ENCODE measurements at places on chromosomes 7 and 10.

DNA sequence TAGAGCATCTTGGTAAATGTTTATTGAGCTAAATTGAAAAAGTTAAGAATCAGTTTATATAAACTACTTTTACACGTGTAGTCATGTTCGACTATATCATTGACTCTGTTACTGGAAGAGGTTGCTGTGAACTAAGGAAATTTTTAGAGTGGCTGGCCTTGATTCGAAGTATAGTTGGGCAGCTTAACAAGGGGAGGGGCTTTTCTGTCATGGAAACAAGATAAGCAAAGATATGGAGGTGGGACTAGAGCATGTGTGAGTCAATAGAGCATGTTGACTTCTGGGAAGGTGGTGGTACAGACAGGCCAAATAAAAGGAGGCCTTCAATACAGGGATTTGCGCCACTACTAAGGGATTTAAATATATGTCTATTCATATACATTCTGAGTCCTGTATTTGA lies 7.6 kb downstream of the ATP5F1C start:
- DNase-seq, result peak; percentile 81

DNA sequence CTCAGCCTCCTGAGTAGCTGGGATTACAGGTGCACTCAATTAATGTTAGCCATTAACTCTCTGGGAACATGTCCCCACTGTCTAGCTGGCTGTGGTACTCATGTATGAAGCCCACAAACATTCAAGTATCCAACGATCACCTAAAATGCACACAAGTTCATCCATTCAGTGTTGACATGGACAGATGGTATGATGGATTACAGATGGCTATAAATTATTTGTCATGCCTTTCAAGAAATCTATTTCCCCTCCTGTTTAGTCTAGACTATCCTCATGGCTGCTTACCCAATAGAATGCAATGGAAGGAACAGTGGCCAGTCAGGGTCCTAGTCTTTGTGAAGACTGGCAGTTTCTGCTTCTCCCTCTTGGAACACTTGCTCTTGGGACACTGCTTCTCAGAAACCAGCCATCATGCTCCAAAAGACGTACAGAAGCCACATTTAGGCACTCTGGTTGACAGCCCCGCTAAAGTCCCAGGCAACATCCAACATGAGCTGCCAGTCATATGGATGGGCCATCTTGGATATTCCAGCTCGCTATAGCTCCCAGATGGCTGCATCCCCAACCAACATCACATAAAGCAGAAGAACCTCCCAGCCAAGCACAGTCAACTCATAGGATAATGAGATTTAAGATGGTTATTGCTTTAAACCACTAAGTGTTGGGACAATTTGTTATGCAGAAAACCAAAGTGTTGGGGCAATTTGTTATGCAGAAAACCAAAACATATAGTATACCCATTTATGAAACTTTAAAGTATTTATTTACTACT lies 33.1 kb downstream of the MYL10 start:
- DNase-seq, result no peak

- DNase-seq, result peak; percentile 1
These were observed 48.1 kb downstream of the ATRNL1 start for GRCh38 chr10:115141254-115141653.

DNA sequence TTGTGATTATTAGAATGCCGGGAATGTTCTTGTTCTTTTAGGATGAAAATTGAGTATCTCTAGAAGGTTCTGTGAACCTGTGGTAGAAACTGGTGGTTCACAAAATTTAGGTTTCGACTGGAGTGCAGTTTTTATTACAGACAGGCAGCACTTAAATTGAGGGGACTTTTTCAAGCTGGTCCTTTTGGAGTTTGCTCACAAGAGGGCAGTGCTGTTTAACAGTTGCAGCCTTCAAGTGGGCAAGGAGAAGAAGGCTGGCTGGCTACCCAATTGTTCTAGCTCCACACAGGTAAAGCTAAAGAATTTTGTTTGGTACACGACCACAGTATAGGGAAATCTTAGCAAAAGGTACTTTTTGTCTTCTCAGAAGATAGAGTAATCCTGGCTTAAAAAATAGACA lies 233.6 kb downstream of the SNX13 start:
- peak; percentile 45 for DNase-seq

- DNase-seq, result peak; percentile 10
These were observed 235.0 kb upstream of the PLPP4 start for GRCh38 chr10:120221873-120222485.

GRCh38 chr10:129075927-129076326 lies 391.1 kb upstream of the MGMT start:
- DNase-seq, result no peak

DNA sequence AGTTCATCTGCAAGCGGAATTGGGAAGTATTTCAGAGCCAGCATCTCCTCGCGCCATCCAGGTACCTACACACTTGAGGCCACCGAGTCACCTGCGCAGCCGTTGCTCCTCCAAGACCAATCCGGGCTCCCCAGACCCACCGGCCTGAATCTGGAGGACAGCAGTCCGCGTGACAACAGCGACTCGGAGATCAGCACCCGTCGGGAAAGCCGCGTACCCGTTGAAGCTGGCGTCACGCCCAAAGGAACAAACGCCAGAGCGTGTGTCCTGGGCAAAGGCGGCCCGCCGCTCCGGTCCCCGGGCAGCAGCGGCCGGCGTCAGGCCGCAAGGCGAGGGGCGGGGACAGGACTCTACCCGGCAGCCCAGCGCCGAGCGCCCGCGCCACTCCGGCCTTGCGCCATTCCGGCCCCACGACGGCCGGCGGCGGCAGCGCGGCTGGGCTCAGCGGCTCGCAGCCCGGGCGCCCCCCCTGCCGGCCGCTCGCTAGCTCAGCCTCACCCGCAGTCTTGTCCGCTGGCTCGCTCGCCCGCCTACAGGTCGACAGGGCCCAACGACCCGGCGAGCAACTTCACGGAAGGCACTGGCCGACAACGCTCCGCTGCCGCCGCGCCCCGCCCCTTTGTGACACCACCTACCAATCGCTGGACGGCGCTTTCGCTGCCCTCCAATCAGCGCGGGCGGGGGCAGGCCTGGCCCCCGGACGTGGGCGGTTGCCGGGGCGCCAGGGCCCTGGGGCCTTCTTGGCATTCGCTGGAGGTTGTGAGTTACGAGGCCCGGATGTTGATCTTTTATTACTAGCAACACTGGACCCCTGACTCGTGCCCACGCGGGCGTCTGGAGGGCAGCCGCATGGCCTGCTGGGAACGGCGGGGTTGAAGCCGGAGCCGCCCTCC lies at the start of gene ZFAND4:
ZFAND4 (minus strand) TSS at position 592 of the 893 bp plus-strand sequence. CDS start 9,047 bp downstream, outside the sequence.
- DNase-seq, result peak; percentile 93

- DNase-seq, result no peak
These were observed 160.2 kb downstream of the DKK1 start for GRCh38 chr10:52474265-52474664.

GRCh38 chr10:6979371-6979770 lies 399.3 kb upstream of the PRKCQ start:
- DNase-seq, result no peak

- DNase-seq, result no peak
These were observed 33.9 kb upstream of the XPNPEP1 start for GRCh38 chr10:109957092-109957797.

DNA sequence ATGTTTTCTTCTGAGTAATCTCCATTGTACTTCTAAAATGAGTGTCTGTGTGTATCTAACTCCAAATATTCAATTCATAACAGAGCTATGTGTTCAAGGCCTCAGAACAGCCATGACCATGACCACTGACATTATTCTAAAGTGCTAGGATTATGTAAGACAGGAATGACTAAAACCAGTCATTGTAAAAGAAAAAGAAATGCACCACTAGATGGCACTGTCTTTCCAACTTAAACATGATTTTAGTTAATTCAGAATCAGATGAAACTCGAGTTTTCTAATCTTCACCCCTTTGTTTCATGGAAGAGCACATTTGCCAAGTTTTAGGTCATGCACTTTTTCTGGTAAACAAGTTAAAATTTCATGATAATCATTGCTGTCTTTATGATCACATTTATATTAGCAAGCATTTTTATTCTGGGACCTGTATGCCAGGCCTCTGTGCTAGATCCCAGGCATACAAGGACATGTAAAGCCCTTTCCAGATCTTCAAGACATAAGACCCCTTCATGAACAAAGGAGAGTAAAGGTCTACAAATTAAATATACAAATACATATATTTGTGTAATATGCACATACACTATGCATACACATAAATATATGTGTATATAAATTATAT lies 26.1 kb upstream of the RSU1 start:
- peak; percentile 70 for DNase-seq

- DNase-seq, result no peak
These were observed 248.5 kb downstream of the BUB3 start for GRCh38 chr10:123402656-123403055.

DNA sequence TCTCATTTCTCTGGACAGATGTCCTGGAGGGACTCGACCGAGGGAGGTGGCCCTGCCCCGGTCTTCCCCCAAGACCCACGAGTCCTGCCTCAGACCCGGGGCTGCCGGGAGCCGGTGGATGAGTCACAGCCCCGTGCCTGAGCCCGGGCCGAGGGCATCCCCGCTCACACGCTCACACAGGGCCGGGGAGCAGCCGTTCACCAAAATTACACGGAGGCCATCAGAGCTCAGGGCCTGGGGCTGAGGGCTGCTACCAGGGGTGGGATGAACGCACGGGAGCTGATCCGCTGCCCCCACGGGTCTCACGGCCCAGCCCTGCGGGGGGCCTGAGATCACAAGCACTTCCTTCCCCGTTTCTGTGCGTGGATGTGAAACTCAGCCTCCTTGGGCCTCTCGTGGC lies 17.5 kb downstream of the FAM20C start:
- peak; percentile 40 for DNase-seq

DNA sequence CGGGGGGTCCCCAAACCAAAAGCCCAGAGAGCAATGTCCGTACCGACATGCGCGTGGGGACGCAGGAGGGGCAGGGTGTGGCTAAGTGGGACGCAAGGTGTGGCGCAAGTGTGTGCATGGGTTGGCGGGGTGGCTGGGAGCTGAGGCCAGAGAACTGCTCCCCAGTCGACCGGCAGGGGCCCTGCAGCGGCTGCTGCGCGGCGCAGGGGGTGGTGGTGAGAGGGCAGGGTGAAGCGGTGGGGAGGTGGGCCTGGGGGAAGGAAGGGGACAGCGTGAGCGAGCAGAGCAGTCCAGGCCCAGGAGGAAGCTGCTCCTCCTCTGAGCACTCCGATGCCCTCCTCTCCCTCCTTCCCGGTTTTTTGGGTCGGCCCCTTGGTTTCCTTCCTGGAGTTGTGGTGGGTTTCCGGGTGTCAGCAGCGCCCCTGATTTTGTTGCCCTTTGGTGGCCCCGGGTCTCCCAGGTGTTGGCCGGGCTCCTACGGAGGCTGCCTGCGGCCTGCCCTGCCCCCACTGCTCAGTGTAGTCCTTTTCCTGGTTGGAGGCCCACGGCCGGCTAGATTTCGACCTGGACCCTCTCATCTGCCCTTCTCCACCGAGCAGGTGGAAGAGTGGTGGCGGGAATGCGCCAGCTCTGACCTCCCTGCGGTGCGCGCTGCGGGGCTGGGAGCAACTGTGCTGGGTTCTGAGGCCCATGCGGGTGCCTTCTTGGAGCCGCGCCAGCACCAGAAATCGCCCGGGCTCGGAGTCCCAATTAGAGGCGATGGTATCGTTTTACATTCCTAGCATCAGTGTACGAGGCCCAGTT lies 40.5 kb upstream of the COMTD1 start:
- no peak for DNase-seq

GRCh38 chr10:52440612-52441285 lies 126.7 kb downstream of the DKK1 start:
- no peak for DNase-seq

GRCh38 chr10:43424416-43424815 lies 12.5 kb upstream of the ZNF487 start:
- DNase-seq, result no peak

- peak; percentile 9 for DNase-seq
These were observed 708 bp downstream of the KLHDC10 start for GRCh38 chr7:130070861-130071622.

DNA sequence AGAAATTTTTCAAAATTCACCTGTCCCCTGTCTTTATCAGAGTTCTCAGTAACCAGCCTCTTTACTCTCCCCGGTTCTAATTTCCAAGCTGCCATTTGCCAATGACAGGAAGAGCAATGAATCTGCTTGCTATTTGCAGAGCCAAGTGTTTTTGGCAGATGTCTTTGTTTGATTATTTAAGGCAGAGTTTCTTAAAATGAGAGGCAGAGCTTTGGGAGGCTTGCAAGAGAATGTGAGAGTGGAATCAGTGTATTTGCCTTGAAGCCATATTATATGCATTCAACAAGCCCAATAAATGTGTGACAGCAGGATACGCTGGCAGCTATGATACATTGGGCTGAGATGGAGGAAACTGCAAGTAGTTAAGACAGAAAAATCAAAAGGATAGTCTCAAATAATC lies 196.5 kb downstream of the PHF14 start:
- no peak for DNase-seq

DNA sequence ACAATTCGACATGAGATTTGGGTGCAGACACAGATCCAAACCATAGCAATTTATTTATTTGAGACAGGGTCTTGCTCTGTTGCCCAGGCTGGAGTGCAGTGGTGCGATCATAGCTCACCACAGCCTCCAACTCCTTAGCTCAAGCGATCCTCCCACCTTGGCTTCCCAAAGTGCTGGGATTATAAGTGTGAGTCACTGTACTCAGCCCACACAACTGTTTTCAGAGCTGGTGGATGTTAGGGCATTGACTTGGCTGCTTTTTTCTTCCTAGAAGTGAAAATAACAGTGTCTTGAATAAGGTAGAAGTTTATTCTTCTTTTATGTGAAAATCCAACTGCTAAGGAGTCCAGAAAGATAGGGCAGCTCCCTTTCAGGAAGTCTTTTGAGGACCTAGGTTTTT lies 132.1 kb downstream of the CCDC3 start:
- DNase-seq, result peak; percentile 33

DNA sequence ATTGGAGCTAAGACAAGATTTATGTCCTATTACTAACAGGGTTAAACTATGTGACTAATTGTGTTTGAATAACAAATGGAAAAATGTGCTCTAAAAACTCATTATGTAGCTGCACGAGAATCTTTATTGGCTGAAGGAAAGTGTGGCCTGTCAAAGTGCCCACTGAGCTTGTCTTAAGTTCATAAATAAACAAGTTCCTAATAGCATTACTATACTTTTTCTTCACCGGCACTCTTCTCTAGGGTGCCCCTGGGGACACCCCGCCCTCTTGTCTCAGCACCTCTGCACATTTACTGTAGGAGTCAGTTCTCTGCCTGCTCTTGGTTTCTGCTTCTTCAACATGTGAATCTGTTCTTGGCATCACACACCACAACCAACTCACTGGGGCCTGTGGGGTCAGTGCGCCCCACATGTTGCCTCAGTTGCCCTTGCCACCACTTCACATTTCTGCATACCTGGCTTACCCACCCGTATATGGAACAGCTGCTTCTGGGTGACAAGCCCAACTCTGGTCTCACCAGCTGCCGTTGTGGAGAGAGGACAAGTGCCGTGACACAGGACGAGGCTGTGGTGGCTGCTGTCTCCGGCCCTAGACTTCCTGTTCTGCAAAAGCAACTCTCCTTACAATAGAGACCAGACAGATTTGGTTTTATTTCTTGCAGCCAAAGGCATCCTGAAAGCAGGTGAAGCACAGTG lies 96.3 kb upstream of the DDC start:
- no peak for DNase-seq

- peak; percentile 46 for DNase-seq
These were observed 43.3 kb downstream of the GPR37 start for GRCh38 chr7:124722292-124722691.

GRCh38 chr10:46106410-46107255 lies 60.6 kb upstream of the MSMB start:
- DNase-seq, result peak; percentile 8

- no peak for DNase-seq
These were observed 1.1 kb downstream of the ADRA2A start for GRCh38 chr10:111077785-111078504.
